ENCODE measurements at places on chromosomes 16 and 17. TPM values are rescaled to one million over a fixed set of nuclear protein-coding genes. Genes with fewer than 3 reads are reported as not detected.

TBC1D16 gene
- 38.4 TPM for total RNA-seq

GGA2 gene
- 54.3 TPM for total RNA-seq

DNA sequence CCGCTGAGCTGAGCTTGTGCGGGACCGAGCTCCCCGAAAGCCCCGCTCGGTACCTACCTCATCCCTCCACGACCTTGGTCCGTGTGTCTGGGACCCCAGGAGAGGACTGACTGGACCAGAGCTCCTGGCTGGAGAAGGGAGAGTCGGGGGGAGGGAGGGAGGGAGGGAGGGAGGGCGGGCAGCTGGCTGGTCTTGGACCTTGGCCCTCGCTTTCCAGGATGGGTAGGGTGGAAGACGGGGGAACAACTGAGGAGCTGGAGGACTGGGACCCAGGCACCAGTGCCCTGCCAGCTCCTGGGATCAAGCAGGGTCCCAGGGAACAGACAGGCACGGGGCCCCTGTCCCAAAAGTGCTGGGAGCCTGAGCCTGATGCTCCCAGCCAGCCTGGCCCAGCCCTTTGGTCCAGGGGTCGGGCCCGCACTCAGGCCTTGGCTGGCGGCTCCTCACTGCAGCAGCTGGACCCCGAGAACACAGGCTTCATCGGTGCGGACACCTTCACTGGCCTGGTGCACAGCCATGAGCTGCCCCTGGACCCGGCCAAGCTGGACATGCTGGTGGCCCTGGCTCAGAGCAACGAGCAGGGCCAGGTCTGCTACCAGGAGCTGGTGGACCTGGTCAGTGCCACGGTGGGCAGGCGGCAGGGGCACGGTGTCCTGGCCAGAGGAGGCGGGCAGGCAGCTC, 553 bp downstream of the RHBDL1 start:
- no peak for DNase-seq

DNA sequence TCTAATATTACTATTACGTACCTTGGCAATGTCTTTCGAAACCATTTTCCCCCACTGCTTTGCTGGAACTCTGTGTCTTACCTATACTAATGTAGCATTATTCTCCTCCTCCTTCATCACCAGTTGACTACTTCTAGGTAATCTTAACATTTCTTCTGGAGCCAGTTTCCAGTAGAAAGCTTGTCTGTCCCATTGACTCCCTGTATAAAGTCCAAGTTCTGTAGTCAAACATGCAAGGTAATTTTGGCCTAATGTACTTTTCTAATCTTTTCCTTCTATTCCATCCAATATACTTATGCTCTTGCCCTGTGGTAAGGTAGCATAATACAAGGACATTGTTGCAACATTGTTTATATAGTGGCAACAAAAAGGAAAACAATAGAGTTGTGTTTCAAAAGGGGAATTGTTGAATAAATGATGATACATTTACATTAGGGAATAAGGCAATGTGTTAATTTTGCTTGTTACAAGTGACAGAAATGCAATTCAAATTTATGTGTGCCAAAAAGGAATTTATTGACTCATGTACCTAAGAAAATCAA, 27.9 kb downstream of the OMG start:
- DNase-seq = no peak

DNA sequence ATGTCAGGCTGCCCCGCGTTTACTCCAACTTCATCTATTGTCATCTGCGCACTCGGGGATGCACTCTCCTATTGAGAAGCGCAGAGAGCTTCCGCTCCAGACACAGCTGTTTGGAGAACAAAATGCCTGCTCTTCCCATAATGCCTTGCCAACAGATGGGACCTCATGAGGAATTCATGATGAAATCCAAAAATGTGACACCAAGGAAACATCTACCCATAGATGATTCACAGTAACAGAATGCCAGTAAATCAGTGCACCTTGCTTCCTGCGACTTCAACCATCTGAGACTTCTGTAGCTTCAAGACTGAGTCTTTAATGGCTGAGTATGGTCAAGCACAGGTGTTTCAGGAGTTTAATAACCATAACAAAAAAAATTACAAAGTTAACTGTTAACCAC, 1144.9 kb upstream of the GOT2 start:
- no peak for DNase-seq

- DNase-seq = no peak
Observed at GRCh38 chr16:11418506-11418905, 73.2 kb downstream of the RMI2 start.

- no peak for DNase-seq
Observed at GRCh38 chr16:31842864-31843263, 30.7 kb upstream of the ZNF267 start.

SPIRE2 gene
- total RNA-seq = 19.9 TPM

MYH11 gene
- total RNA-seq = 1,761 TPM

TEKT3 gene
- 1.2 TPM for total RNA-seq

NOL3 gene
- 79.0 TPM for total RNA-seq

CLUH gene
- 87.4 TPM for total RNA-seq

CTRB1 gene
- 15.0 TPM for total RNA-seq

- no peak for DNase-seq
Observed at GRCh38 chr16:47731252-47731651, 270.1 kb downstream of the PHKB start.

RAMP2 gene
- 22.7 TPM for total RNA-seq

DNA sequence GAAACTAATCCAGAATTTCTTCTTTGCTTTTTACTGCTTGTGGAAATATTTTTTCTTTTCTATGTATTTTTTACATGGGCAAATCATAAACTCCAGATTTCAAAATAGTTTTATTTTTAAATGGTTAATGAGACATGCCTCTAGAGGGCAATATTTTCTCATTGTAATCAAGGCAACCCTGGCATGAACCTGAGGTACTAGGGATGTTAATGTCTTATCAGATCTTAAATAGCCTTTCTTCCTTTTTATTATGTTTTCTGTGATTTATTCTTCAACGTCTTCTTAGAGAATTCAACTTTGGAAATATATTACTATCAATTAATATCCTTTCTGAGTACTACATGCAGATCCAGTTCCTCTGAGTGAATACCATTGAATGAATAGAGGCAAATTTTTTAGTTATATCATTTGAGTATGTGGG, 324.7 kb downstream of the BCAS3 start:
- no peak for DNase-seq
